ENCODE measurements at places on chromosomes 2 and 18.

- no peak for DNase-seq
Observed at GRCh38 chr2:108351889-108352288, 25.9 kb upstream of the SULT1C4 start.

- DNase-seq, result no peak
Observed at GRCh38 chr2:221335219-221335752, 236.8 kb downstream of the EPHA4 start.

DNA sequence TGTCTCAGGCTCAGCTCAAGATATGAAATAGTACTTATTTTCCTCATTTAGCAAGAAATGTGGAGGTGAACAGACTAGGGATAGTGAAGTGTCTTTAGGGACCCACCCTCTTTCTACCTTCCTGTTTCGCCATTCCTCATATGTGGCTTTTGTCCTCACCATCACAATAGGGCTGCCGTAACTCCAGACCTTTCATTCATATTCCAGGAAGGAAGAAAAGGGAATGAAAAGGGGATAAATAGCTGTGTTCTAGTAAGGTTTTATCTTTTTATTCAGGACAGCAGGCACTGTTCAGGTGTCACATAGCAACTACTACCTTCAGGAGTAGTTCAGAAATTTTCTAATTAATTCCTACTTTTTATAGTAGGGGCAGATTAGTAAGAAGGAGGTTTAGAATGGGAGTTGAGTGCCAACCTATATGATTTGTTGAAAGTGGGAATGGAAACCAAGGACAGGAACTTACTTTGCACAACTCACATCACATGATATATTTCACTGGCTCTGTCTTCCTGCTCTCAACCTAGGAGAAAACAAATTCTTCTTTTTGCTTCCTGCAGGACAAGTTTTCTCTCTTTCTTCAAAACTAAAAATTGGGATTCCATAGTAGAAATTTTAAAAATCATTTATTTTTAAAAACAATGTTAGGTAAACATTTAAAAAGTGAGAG lies 36.0 kb upstream of the HDAC4 start:
- no peak for DNase-seq

- no peak for DNase-seq
Observed at GRCh38 chr2:9650119-9650821, 19.5 kb upstream of the YWHAQ start.

DNA sequence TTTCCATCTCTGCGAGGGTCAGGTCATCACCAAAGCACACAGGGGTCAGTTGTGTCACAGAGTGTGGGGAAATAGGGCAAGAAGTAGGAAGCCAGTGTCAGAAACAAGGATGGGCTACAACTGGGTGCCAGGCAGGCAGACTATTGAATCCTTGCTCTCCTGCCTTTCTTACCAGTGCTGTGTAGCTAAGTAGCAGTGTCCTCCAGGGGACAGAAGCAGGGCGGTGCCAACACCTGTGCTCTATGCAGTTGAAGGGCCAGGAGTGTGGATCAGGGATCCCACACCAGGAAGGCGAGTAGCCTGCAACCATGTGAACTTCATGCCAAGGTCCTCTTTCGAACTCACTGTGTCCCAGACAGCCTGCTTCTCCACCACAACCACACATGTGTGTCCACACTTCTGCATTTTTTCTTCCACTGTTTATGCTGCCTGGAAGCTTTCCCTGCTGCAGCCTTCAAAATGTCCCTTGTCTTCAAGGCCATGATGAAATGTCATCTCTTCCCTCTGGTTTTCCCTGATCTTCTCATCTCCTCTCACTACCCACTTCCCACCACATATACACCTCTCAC lies 25.4 kb upstream of the REG3G start:
- no peak for DNase-seq

- no peak for DNase-seq
Observed at GRCh38 chr2:148524519-148524919, 120.0 kb upstream of the EPC2 start.

GRCh38 chr18:8462651-8463185 lies 146.5 kb upstream of the RAB12 start:
- no peak for DNase-seq

DNA sequence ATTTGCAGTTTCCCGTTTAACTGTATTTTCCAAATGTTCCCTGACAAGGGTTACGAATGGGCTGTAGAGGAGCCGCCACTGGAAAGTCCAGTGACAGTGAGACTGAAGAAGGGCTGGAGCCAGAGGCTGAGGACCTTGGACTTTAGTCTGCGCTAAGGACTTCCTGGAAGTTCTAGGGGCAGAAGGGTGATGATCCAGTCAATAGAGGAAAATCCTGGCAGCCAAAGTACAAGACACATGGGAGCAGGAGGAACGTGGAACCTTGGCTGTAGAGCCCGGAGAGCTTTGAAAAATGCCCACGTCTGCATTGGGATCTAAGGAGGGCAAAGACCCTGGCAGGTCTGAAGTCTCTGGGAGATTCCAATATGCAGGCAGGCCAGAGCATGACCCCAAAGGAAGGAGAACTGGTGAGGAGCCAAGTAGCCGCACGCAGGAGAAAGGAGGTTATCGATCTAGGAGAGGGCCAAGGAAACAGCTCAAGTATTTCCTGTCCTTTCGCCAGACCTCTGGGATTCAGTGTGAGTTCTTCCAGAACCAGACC lies 28.5 kb downstream of the MBP start:
- no peak for DNase-seq

DNA sequence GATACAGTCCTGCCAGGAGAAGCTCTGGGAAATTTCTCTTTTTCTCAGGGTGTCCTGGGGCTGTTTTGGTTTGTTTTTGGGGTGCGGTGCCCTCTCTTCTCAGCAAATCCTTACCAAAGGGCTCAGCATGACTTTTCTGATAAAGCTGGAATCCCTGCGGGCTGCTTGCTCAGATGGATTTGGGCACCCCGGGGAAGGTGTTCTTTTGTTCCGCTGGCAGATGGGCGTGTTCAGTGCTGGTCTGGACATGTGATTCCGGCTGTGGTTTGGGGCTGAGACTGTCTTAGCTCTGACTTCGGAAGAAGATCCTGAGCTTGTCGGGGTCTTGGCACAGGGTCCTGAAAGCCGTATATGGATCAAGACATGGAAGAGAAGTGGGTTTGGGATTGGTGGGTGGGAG lies 134.2 kb upstream of the SPRED2 start:
- DNase-seq, result no peak

DNA sequence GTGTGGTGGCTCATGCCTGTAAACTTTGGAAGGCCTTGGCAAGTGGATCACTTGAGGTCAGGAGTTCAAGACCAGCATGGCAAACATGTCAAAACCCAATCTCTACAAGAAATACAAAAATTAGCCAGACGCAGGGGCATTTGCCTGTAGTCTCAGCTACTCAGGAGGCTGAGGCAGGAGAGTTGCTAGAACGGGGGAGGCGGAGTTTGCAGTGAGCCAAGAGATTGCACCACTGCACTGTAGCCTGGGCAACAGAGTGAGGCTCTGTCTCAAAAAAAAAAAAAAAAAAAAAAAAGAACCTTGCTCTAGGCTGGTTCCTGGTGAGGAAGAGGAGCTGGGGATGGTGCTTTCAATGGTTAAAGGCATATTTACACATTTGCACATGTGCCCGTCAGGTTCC lies 129.4 kb downstream of the LYPD6B start:
- no peak for DNase-seq

DNA sequence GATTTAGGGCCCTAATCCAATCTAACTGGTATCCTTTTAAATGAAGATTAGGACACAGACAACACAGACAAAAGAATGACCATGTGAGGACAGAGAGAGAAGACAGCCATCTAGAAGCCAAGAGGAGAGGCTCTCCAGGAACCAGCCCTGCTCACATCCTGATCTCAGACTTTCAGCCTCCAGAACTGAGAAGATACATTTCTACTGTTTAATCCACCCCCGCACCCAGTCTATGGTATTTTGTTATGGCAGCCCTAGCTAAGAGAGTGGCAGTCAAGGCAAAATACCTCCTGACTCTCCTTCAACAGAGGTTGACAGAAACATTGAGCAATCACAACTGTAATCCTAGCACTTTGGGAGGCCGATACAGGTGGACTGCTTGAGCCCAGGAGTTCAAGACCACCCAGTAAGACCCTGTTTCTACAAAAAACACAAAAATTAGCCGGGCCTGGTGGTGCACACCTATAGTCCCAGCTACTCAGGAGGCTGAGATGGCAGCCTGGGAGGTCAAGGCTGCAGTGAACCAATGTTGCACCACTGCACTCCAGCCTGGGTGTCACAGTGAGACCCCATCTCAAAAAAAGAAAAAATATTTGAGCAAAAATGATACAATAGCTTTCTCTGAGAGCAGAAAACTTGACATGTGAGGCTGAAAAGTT lies 34.7 kb downstream of the WDR33 start:
- DNase-seq, result no peak

- no peak for DNase-seq
Observed at GRCh38 chr18:59861963-59862819, 37.6 kb upstream of the PMAIP1 start.

- no peak for DNase-seq
Observed at GRCh38 chr18:33630476-33630875, 52.5 kb downstream of the ASXL3 start.

- DNase-seq, result no peak
Observed at GRCh38 chr2:179031731-179032408, 18.1 kb downstream of the CCDC141 start.

GRCh38 chr2:156110890-156111289 lies 221.6 kb downstream of the NR4A2 start:
- peak; percentile 14 for DNase-seq

DNA sequence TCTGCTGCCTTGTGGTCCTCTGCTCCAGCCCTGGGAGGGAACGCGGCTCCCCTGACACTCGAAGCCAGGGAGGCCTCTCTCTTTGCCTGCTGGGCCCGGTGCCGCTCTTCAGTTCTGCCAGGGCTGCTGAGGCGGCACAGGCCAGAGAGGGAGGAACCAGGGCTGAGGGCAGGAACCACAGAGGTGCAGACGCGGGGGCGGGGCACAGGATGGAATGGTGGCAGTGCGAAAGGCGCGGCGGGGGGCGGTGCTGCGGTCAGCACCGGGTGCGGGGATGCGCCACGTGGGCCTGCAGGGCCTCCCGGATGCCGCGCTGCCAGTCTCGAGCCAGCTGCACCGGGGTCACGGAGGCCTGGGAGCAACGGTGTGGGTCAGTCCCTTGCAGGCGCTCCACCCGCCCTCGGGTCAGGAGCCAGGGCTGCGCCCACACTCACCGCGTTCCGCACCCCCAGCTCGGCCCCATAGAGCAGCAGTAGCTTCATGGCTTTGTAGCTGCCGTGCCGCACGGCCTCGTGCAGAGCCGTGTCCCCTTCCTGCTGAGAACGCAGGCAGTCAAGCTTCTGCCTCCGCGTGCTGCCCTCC lies 4.4 kb downstream of the ANKRD23 start:
- DNase-seq, result no peak

- no peak for DNase-seq
Observed at GRCh38 chr2:649426-650342, 27.5 kb downstream of the TMEM18 start.

DNA sequence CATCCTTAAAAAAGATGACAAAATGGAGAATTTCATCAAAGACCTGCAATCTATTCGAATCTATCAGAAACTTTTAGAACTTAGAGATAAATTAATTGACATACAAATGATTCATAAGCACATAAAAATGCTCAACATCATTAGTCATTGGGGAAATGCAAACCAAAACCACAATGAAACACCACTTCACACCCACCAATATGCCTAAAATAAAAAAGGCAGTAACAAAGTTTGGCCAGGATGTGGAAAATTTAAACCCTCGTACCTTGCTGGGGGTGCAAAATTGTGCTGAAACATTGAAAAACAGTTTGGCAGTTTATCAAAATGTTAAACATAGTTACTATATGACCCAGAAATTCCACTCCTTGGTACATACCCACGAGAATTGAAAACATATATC lies 11.5 kb upstream of the EIF2AK3 start:
- DNase-seq, result no peak

- peak; percentile 58 for DNase-seq
Observed at GRCh38 chr2:39728941-39729351, 50.1 kb downstream of the THUMPD2 start.

- DNase-seq, result no peak
Observed at GRCh38 chr18:3450799-3451182, 819 bp downstream of the TGIF1 start.

DNA sequence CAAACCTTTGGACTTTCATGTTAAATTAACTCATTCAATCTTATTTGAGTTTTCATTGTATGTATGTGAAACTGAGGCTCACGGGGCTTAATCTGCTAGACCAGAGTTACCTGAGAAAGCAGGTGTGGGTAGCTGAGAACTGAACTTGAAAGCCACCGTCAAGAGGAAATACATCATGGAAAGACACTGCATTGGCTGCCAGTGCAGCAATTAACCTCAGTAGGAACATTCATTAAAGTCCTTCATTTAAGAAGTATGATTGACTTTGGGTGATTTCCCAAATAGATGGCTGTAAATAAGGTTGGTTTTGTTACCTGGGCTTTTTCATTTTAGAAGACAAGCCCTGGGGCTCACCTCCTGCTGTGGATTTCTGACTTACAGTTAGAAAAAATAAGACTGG lies 36.5 kb upstream of the MGAT5 start:
- DNase-seq, result no peak

- no peak for DNase-seq
Observed at GRCh38 chr2:143574069-143574468, 444.9 kb downstream of the ARHGAP15 start.

DNA sequence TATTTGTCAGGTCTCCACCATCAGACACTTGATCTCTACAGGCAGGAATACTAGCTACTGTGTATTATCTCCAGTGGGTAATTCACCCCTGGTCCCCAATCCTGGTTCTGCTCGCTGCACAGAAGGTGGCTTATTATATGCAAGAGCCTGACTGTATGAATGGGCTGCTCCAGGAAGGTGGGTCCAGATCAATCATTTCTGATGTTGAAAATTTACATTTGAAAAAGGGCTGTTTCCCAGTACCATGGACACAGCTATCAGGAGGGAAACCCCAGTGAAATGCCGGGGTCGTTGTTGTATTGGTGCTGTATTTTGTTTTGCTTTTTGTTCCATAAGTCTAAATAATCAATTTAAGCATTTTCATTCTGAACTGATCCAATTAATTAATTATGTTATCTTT lies 367.6 kb downstream of the RND3 start:
- no peak for DNase-seq

DNA sequence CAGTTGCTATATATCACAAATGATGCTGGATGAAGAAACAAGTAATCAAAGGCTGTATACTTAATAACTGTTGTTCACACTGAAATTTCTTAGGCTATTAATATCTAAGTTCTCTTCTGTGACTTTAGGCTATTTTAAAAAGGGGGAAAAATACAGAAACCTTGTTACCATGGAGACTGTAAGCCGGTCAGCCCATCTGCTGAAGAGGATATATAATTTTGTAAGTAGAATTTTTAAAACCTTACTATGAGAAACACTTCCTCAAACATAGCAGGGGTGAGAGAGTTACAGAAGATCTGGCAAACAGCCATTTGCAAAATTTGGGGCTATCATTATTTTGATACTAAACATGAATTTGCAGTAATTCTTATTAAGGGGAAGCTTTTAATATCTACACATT lies 27.8 kb downstream of the CACNB4 start:
- DNase-seq, result no peak

DNA sequence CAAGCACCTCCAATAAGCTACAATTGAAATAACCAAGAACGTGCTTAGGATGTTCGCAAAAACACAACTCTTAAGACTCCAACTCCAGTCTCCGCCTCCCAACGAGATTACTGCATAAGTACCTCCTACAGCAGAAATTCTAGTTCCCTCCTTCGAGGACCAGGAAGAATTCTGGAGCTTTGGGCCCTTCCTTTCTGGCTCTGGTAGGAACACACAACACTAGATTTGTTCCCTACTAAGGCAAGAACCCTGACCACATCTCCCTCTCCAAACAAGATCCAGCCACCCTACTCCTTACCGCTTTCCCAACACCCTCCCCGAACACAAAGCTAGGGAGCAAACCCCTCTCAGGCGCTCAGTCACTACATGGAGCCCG lies 721 bp downstream of the ADAM17 start:
- peak; percentile 60 for DNase-seq

Data from WERI-Rb-1 (cell line).